ENCODE measurements at places on chromosomes 2 and 18.

GRCh38 chr2:85273738-85274731, 53.8 kb downstream of the TGOLN2 start:
- DNase-seq: no peak

- DNase-seq: no peak
Measured at GRCh38 chr18:44802508-44802907, 121.8 kb downstream of the SETBP1 start.

- DNase-seq: no peak
Measured at GRCh38 chr2:220165401-220165800, 538.0 kb downstream of the SLC4A3 start.

DNA sequence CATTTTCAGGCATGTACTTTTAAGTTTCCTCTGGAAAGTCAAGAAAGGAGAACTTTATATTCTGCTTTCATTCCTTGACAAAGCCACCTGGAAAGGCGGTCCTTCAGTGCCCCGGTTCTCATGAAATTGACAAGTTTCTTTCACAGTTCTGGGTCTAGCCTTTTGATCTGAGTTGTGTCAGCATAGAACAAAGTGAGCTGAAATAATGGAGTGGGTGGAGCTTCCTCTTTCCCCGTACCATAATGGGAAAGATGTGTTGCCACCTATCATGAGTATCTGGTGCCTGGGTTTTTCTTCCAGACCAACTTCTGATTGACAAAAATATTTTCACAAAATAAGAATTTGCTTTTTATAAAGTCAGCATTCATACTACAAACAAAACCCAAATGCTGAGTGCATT, 49.3 kb downstream of the PTRHD1 start:
- no peak for DNase-seq

DNA sequence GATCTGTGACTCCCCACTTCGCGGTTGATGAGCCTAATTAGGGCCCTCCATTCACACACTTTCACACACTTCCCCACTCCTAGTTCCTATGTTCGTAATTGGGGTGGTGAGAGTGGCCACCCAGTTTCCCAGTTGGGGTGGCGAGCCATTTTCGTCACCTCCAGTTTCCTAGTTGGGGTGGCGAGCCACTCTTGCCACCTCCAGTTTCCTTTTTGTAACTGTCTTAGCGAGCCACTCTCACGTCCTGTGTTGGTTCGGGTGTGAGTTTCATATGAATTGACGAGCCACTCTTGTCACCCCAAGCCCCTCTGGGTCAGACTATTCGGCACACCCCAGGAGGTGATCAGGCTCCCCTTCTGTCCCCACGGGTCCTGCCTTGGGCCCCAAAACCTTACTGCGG, 14.0 kb downstream of the CYP20A1 start:
- DNase-seq: no peak

DNA sequence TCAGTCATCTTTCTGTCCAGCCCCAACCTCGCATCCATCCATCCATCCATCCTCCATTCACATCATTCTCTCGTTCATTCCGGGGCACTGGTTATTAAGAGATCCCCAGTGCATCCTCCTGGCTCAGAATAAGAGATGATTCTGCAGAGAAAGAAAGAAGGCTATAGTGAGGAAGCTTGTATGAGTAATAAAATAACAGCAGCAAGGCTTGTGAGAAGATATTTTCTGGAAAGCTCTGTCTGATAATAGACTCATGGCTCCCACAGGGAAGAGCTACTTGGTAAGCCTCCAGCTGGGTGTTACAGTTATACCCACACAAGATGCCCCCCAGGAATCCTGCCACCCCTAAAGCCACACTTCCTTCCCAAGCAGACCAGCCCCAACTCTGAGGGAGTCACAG, 143.2 kb downstream of the MTCL1 start:
- DNase-seq: no peak

GRCh38 chr2:211457325-211457724, 900.9 kb downstream of the CPS1 start:
- DNase-seq: no peak

DNA sequence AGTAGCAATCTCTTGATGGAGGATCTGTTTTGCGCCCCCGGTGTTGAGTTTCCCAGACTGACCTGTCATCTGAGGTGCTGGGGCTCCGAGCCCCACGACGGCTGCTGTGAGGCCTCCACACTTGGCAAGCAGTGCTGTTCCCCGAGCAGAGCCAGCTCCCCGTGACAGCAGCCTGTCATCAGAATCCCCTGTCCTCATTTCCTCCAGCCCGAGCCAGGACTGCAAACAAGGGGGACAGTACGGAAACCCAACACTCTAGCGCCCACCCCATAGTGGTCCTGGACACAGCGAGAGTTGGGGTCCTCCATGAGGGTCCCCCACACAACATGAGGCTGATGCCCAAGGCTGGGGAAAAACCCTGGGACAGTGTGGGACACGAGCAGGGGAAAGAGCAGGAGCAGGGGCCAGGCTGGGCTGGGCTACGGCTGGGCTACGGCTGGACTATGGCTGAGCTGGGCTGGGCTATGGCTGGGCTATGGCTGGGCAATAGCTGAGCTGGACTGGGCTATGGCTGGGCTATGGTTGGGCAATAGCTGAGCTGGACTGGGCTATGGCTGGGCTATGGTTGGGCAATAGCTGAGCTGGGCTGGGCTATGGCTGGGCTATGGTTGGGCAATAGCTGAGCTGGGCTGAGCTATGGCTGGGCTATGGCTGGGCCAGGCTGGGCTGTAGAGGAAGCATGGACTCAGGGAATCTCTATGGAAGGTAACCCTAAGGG, 1.5 kb upstream of the KLHL30 start:
- no peak for DNase-seq

- DNase-seq: peak; percentile 9
Measured at GRCh38 chr2:174750923-174751441, 13.3 kb downstream of the CHRNA1 start.

- DNase-seq: no peak
Measured at GRCh38 chr2:240428245-240428644, 7.2 kb upstream of the GPC1 start.

DNA sequence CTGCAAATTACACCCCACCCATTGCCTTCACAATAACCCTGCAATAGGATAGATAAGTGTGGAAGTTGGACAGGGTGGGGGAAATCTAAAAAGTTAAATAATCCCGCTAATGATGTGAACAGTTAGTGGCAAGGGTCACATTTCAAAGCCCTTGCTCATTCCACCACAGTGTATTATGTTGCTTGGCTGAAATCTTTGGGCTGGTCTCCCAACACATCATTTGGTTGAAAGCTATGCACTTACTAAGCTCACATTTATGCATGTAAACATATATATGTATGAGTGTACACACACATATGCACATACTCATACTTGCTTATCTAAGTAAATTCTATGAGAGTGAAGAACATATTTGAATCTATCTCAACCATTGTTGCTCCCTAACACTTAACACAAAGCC, 197.8 kb downstream of the RDH14 start:
- DNase-seq: no peak

DNA sequence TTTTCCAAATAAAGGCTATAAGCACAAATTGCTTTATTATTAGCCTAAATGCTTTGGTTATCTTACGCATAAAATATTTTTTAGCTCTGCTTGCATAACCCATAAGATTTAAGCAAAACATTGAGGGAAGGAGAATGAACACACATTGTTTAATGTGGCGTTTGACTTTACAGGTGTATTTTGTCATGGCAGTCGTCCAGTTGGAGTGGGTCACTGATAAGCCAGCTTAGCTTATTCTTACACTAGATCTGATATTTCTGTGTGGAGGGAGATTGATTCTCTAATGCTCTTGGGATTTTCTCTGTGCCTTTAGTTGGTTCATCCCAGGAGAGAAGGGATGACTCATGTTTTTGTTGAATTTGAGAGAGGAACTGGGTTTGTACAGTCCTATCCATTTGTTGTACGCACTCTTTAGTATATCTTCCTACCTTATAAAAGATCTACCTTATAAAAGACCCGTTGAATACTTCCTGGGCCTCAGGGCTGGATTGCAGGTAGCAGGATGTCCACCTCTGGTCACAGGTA, 47.5 kb upstream of the ACYP2 start:
- DNase-seq: no peak

GRCh38 chr2:81084101-81084500, 779.5 kb upstream of the LRRTM1 start:
- DNase-seq: no peak

DNA sequence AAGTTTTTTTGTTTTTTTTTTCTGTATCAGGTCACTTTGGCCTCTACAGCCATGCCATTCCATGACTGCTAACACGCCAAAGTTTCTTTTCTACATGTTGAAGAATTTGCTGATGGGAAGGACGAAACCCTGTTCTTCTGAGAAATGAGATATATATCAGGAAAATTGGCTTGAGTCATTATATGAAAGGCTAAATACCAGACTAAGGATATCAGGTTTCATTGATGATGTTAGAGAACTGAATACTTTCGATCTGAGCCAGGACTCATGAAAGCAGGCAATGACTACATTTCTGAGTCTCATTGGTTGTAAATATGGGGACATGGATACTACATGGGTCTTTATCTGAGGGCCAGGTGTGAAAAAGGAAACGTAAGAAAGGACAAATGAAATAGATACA, 181.4 kb downstream of the OSR1 start:
- no peak for DNase-seq

- DNase-seq: no peak
Measured at GRCh38 chr2:200702646-200703118, 109.0 kb upstream of the BZW1 start.

DNA sequence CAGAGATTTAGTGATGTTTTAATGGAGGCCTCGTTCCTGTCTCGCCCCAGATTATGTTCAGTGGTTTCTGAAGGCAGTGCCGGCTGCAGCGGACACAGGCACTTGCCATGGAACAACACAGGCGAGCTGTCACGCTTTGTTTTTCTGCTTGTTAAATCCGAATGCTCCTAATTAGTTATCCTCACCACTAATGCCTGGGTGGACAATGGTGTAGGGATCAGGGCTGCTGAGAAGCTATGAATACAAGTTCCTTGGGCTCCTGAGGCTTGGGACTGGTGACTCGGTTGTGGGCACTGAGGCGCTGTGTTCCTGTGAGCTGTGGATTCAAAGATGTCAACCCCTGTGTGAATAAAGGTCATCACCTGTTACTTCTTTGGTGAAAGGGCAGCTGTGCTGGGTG, 123.5 kb downstream of the PLEKHM3 start:
- DNase-seq: no peak

DNA sequence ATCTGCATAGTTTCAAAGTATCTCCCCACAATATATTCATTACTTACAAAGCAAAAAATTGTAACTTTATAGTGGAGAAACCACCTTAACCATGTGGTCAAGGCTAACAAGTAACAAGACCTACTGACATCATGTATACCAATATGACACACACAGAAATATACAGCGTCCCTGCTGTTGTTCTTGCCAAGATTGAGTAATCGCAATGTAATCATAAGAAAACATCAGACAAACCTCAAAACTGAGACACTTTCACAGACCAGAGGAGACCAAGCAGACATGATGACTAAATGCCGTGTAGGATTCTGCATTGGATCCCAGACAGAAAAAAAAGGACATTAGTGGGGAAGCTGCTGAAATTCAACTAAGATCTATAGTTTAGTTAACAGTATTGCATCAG, 123.0 kb downstream of the ACAA2 start:
- no peak for DNase-seq

DNA sequence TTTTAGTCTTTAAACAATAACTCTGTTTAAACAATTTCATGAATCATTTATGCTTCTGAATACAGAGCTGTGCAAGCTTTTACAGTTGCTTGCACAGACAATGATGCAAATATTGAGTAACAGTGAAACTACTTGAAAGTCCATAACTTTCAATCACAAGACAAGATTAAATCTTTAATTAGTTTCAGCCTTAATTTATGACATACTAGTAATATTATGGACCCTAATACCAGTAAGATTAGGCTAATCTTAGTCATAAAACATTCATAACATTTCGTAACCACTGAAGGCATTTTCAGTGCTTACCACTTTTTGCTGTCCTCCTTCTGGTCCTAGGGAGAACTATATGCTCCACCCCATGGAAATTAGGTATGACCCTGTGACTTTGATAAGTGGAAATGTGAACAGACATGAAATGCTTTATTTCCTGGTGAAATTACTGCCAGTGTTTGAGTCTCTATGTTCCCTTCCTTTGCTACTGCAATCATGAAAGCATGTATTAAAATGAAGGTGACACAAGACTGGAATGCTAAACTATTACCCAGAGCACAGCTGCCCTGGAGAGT, 1.8 kb upstream of the COBLL1 start:
- no peak for DNase-seq

GRCh38 chr2:203989521-203989920, 53.0 kb downstream of the ICOS start:
- no peak for DNase-seq

DNA sequence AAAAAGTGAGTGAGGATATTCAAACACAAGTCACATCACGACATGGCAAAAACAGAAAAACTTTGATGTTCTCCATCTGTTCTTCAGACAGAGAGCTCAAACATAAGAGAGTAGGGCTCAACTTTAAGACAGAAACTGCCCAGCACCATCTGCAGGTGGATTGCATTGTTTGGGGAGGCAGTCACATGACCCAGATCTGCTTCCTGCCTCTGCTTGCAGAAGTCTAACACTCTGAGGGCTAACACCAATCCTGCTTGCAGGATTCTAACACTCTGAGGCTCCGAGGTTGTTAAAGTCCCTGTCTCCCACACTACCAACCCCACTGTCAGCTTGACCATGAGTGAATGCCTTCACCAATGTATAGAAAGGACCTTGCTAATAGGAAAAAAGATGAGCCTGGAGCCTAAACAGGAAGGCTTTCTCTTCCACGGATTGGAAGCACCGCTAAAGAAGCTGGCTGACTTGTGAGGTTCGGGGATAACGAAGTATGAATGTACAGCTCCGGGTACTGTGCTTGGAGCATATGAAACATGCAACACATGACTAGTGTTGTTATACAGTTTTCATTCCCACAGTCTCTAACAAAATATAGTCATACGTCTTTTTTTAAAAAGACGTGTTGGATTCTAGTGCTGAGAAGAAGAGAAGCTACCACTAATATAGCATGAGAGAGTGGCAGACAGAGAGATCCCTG, 176.6 kb upstream of the CREB1 start:
- peak; percentile 14 for DNase-seq

GRCh38 chr18:65458871-65459270, 291.9 kb upstream of the CDH7 start:
- DNase-seq: no peak

GRCh38 chr2:2184549-2185249, 146.4 kb downstream of the MYT1L start:
- no peak for DNase-seq

GRCh38 chr2:149562324-149562723, 25.3 kb downstream of the MMADHC start:
- no peak for DNase-seq

DNA sequence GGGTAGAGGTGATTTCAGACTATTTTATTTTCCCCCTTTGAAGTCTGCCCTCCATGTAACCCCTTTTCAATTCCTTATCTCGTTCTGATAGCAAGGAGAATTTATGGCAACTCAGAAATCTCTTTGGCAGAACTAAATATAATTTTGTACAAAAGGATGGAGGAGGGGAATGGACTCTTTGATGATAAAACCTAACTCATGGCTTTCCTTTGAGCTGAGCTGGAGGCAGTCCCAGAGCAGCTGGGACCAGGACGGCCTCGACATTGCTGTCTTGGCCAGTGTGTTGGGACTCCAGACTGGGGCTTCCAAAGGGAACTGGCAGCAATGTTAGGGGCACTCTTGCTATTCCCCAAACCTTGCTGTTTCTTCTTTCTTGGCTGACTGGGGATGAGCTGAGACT, 47.7 kb downstream of the PAX8 start:
- DNase-seq: no peak

- no peak for DNase-seq
Measured at GRCh38 chr18:9867071-9867594, 18.6 kb upstream of the TXNDC2 start.

- DNase-seq: no peak
Measured at GRCh38 chr2:20565101-20565622, 85.7 kb downstream of the HS1BP3 start.

- DNase-seq: no peak
Measured at GRCh38 chr2:229098801-229099200, 172.3 kb downstream of the PID1 start.

All from stimulated activated naive CD4-positive, alpha-beta T cell (primary cell).